ENCODE measurements at places on chromosomes 5 and 9. TPM values are rescaled to one million over a fixed set of nuclear protein-coding genes. Genes with fewer than 3 reads are reported as not detected.

OR1K1 gene
- total RNA-seq, result not detected

TAF1L gene
- 0.31 TPM for total RNA-seq

PCSK1 gene
- 0.94 TPM for total RNA-seq

ZNF608 gene
- total RNA-seq, result 121 TPM

FAM221B gene
- total RNA-seq, result not detected

DMRTA1 gene
- total RNA-seq, result 0.63 TPM

SLC6A3 gene
- not detected for total RNA-seq

C5orf52 gene
- total RNA-seq, result not detected

CCL27 gene
- not detected for total RNA-seq

PLEKHG4B gene
- total RNA-seq, result 9.1 TPM

NMUR2 gene
- total RNA-seq, result not detected

ALDH1A1 gene
- 0.31 TPM for total RNA-seq

SARDH gene
- 4.7 TPM for total RNA-seq

TERT gene
- total RNA-seq, result not detected

GLRA1 gene
- total RNA-seq, result not detected

SPEF2 gene
- total RNA-seq, result 22.5 TPM

FKBP15 gene
- 31.9 TPM for total RNA-seq

DMRT2 gene
- total RNA-seq, result not detected

APC gene
- total RNA-seq, result 494 TPM

SPATA31C1 gene
- total RNA-seq, result not detected

DNAJB5 gene
- 47.9 TPM for total RNA-seq

ITK gene
- total RNA-seq, result not detected

IFNA2 gene
- not detected for total RNA-seq

TMC1 gene
- 0.94 TPM for total RNA-seq

SPINK7 gene
- total RNA-seq, result not detected

IL13 gene
- total RNA-seq, result not detected

EFNA5 gene
- 15.7 TPM for total RNA-seq

MFAP3 gene
- total RNA-seq, result 168 TPM

GABRB2 gene
- total RNA-seq, result 77.0 TPM

PCDHB2 gene
- total RNA-seq, result 20.3 TPM

DIPK1B gene
- total RNA-seq, result 37.9 TPM

ORM2 gene
- not detected for total RNA-seq

CARTPT gene
- total RNA-seq, result 0.63 TPM

PRDM9 gene
- total RNA-seq, result not detected

All from parietal lobe (tissue), 2 donors.